ENCODE measurements at places on chromosomes 6 and 20. TPM values are rescaled to one million over a fixed set of nuclear protein-coding genes. Genes with fewer than 3 reads are reported as not detected.

DNA sequence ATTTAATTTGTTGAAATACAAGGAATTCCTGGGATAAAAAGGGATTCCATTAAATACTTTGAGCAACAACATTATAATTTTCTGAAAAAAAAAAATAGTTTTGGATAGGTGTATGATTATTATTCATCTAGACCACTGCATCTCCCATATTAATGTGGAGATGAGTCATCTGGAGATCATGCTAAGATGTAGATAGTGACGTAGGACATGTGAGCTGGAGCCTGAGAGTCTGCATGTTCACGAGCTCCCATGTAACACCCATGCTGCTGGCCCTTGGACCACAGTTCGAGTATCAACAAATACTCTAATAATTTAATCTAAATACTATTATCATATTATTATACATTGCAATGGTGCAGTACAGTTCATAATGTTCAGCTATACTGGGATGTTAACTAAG is 91.6 kb downstream of the EPM2A start:
- no peak for DNase-seq
- no peak overlapping the region for H3K27ac ChIP-seq
- H3K27me3 ChIP-seq, result no peaks in the 10 kb centered on the region
- no peaks in the 10 kb centered on the region for H3K4me1 ChIP-seq

DNA sequence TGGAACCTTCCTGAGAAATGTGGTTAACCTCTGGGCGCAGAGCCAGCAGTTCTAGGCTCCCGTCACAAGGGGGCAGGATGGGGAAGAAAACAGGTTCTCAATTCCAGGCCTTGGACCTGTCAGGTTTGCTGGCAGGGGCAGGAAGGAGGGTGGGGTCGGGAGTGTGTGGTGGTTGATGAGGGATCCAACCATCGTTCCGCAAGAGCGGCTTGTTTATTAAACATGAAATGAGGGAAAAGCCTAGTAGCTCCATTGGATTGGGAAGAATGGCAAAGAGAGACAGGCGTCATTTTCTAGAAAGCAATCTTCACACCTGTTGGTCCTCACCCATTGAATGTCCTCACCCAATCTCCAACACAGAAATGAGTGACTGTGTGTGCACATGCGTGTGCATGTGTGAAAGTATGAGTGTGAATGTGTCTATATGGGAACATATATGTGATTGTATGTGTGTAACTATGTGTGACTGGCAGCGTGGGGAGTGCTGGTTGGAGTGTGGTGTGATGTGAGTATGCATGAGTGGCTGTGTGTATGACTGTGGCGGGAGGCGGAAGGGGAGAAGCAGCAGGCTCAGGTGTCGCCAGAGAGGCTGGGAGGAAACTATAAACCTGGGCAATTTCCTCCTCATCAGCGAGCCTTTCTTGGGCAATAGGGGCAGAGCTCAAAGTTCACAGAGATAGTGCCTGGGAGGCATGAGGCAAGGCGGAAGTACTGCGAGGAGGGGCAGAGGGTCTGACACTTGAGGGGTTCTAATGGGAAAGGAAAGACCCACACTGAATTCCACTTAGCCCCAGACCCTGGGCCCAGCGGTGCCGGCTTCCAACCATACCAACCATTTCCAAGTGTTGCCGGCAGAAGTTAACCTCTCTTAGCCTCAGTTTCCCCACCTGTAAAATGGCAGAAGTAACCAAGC is 29.6 kb downstream of the SRSF3 start:
- no peak overlapping the region for H3K4me3 ChIP-seq
- H3K36me3 ChIP-seq, result no peaks in the 10 kb centered on the region
- H3K4me1 ChIP-seq, result peaks cover 56% of the 10 kb centered on the region
- H3K27me3 ChIP-seq, result no peaks in the 10 kb centered on the region
- H3K27ac ChIP-seq, result no peak overlapping the region

DNA sequence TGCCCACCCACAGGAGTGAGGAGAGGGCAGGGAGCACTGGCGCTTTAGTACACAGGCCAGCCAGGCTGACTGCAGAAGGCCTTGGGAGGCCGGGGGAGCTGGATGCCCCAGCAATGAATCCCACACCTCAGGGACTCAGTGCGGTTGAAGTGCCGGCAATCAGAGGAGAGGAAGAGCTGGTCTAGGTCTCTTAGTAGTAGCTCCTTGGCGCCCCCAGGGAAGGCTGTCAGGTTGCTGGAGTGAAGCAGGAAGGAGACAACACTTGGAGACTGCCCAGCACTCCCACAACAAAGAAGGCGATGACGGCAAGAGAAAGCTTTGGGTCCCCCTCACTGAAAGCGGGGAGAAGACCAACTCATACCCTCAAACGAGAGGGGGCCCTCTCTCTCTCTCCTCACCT is 8.3 kb upstream of the TNXB start:
- no peak for DNase-seq
- H3K36me3 ChIP-seq, result peaks cover 77% of the 10 kb centered on the region
- H3K4me1 ChIP-seq, result peaks cover 50% of the 10 kb centered on the region
- no peaks in the 10 kb centered on the region for H3K27me3 ChIP-seq

GRCh38 chr6:159440911-159441703 is 251.9 kb downstream of the SOD2 start:
- no peaks in the 10 kb centered on the region for H3K27me3 ChIP-seq
- DNase-seq, result no peak
- H3K4me3 ChIP-seq, result no peak overlapping the region
- no peaks in the 10 kb centered on the region for H3K4me1 ChIP-seq
- no peak overlapping the region for H3K27ac ChIP-seq

DNA sequence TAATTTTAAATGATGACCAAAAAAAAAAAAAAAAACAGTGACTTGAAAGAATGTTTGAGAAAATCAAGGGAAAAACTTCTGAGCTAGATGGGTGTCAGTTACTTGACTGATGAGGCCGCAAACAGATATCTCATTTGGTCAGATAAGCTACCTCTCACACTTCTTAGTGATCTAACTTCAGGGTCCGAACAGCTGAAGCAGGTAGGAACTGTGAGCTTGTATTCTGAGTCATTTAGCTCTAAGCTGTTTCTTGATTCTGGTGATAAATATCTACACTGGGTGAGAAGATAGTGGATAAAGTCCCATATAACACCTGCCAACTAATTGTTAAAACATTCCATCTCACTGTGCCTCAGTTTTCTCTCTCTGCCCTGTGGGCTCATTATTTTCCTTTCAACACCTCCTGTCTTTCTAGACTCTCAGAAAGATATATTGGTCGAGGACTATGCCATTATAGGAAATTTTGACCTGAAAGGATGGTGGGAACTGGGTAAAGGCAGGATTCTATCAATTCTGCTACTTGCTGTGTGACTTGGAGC is 7.7 kb downstream of the KIF3B start:
- H3K4me1 ChIP-seq, result peaks cover 17% of the 10 kb centered on the region
- H3K4me3 ChIP-seq, result no peak overlapping the region
- DNase-seq, result no peak
- peak overlapping the region; percentile 47 for H3K27ac ChIP-seq
- no peaks in the 10 kb centered on the region for H3K36me3 ChIP-seq

- H3K4me1 ChIP-seq, result no peaks in the 10 kb centered on the region
- no peaks in the 10 kb centered on the region for H3K36me3 ChIP-seq
- H3K27me3 ChIP-seq, result no peaks in the 10 kb centered on the region
- no peak overlapping the region for H3K27ac ChIP-seq
Measured at GRCh38 chr20:46609043-46609442, 42.2 kb downstream of the SLC13A3 start.

DNA sequence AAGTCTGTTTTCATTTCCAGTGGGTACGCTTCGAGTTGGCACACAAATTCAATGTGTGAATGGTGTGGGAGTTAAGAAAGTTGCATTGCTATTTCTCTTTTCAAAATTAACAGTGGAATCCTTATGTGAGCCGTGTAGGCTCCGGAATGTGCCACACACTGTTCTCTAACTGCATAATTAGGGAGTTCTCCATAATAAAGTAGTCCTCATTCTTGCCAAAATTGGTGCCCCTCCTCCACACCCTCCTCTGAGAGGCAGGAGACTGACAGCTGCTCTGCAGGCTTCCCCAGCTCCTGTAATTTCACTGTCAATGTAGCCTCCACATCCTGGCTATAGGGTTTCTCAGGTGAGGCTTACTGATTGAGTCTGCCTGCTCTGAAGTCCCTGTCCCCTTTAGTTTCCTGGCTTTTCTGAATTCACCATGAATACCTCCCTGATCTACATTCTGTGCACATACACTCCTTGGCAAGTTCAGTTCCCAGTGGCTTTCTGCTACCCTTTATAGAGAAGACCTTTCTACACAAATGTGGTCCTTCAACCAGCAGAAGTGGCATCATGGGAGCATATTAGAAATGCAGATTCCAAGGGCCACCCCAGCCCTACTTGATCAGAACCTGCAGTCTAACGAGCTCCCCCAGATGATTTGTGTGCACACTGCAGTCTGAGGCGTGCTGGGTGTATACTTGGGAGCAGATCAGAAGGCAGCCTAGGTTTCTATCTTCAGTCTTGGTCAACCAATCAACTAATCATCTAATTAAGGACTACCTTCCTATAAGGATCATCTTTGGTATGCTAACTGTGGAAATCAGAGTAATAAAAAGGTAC is 19.9 kb upstream of the CCN6 start:
- no peak overlapping the region for H3K4me3 ChIP-seq
- DNase-seq, result no peak
- H3K27ac ChIP-seq, result peak overlapping the region; percentile 42
- no peaks in the 10 kb centered on the region for H3K27me3 ChIP-seq
- peaks cover 16% of the 10 kb centered on the region for H3K4me1 ChIP-seq

- no peaks in the 10 kb centered on the region for H3K4me1 ChIP-seq
- H3K27me3 ChIP-seq, result no peaks in the 10 kb centered on the region
- H3K36me3 ChIP-seq, result peaks cover 85% of the 10 kb centered on the region
- no peak overlapping the region for H3K4me3 ChIP-seq
- no peak overlapping the region for H3K27ac ChIP-seq
Measured at GRCh38 chr20:431012-431904, 23.2 kb downstream of the RBCK1 start.

DNA sequence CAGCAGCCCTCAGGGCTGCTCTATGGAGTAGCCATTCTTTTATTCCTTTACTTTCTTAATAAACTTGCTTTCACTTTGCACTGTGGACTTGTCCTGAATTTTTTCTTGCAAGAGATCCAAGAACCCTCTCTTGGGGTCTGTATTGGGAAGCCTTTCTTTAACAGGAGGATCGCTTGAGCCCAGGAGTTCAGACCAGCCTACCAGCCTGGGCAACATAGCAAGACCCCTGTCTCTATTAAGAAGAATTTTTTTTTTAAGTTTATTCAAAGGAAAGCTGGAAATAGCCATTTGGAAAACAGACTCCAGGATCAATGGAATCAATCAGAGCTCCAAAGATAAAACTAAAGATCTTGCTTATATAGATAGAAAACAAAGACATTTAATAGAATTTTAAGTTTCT is 29.1 kb downstream of the OR2B2 start:
- peaks cover 51% of the 10 kb centered on the region for H3K27me3 ChIP-seq
- H3K4me1 ChIP-seq, result no peaks in the 10 kb centered on the region
- no peak for DNase-seq
- H3K4me3 ChIP-seq, result no peak overlapping the region
- no peak overlapping the region for H3K27ac ChIP-seq
- H3K36me3 ChIP-seq, result no peaks in the 10 kb centered on the region

CPNE1 gene
- 64.8 TPM for total RNA-seq

Measured in esophagus muscularis mucosa (tissue), 4 donors.